ENCODE measurements at places on chromosomes 2 and 18. TPM values are rescaled to one million over a fixed set of nuclear protein-coding genes. Genes with fewer than 3 reads are reported as not detected.
A peak's percentile ranks its signal among the peaks of the same experiment; 100 is the strongest.

GRCh38 chr2:113901943-113902342, 12.1 kb downstream of the ACTR3 start:
- DNase-seq = no peak

The TXNDC2 gene
- not detected for total RNA-seq

- no peak for DNase-seq
Observed at GRCh38 chr2:54634021-54634420, 89.4 kb upstream of the EML6 start.

The PROKR1 gene
- not detected for total RNA-seq

DNA sequence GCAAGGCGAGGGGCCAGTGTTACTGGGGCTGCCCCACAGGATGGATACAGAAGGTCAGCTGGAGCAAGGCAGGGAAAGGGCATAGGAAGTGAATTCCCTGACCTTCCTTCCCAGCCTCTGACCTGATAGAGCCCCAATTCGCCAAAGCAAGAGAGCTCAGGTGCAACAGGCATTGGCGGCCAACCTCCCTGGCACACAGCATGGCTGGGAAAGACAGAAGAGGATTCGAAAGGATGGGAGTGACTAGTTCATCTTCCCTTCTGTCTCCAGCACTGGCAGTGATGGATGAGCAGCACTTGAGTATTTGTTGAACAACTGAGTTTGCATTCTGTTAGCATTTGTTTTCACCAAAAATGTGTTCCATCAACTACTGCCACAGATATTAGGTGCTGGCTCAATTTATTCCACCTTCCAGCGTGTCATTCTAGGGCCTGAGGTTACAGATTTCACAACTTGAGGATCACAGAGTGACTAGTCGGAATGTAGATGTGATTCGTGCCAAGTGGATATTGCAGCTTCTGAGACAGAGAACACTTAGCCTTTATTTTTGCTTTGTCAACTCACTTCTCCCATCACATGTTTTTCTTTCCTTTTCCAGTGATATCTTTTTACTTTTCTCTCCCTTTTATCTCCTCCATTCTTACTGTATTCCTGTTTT, 6.2 kb downstream of the COPS8 start:
- DNase-seq = peak; percentile 69
